ENCODE measurements at places on chromosomes 2 and 18.

DNA sequence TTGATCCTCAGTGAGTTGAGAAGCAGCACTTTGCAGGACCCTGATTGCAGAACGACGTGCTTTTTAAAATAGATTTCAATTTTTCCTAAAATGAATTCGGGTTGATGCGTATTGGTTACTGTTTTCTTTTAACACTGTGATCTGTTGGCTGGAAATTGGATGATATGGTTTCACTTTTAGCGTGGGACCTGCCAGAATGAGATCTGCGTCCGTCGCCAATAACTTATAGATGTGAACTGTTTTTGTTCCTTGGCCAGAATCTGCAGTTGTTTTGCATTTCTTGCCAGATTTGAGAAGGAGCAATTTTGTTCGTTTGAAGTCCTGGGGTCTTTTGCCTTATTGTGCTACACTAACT lies 703 bp downstream of the UGGT1 start:
- DNase-seq: no peak

GRCh38 chr2:57893347-57893746 lies 153.3 kb upstream of the VRK2 start:
- DNase-seq: no peak

- DNase-seq: no peak
Measured at GRCh38 chr2:127576433-127577207, 41.1 kb downstream of the MYO7B start.

- no peak for DNase-seq
Measured at GRCh38 chr2:238143239-238143951, 4.9 kb downstream of the KLHL30 start.

GRCh38 chr2:200618590-200619021 lies 32.8 kb downstream of the AOX1 start:
- DNase-seq: no peak

DNA sequence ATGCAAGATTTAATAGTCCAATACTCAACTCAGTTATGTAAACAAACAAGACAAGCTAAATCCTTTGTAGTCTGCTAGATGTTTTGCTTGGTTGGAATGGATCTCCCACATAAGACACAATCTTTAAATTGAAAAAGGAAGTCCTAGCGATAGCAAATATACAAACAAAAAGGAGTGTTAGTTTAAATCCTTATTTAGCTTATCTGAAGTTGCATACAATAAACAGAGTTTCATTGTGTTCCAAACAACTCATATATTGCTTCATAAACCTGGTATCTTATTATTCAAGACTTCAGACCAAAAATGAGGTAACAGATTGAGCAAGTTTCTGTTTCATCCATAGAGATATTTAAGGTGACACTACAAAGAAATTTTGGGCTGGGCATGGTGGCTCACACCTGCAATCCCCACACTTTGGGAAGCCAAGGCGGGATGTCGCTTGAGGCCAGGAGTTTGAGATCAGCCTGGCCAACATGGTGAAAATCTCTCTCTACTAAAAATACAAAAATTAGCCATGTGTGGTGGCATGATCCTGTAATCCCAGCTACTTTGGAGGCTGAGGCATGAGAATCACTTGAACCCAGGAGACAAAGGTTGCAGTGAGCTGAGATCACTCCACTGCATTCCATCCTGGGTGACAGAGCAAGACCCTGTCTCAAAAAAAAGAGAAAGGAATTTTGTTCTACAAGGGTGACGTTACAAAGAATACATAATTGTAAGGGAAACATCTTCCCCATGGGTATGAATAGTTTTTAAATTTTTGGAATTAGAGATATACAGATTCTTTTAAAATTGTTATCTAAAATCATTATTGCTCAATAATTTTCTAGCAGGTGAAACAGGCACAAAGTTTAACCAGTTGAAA lies 150.5 kb upstream of the L3MBTL4 start:
- no peak for DNase-seq

- no peak for DNase-seq
Measured at GRCh38 chr2:1231466-1232063, 181.7 kb upstream of the TPO start.

- peak; percentile 56 for DNase-seq
Measured at GRCh38 chr2:64586883-64587481, 62.9 kb downstream of the AFTPH start.

GRCh38 chr2:145303536-145303935 lies 783.6 kb upstream of the ZEB2 start:
- DNase-seq: no peak
